ENCODE measurements at places on chromosomes 12 and 14.
A peak's percentile ranks its signal among the peaks of the same experiment; 100 is the strongest.

DNA sequence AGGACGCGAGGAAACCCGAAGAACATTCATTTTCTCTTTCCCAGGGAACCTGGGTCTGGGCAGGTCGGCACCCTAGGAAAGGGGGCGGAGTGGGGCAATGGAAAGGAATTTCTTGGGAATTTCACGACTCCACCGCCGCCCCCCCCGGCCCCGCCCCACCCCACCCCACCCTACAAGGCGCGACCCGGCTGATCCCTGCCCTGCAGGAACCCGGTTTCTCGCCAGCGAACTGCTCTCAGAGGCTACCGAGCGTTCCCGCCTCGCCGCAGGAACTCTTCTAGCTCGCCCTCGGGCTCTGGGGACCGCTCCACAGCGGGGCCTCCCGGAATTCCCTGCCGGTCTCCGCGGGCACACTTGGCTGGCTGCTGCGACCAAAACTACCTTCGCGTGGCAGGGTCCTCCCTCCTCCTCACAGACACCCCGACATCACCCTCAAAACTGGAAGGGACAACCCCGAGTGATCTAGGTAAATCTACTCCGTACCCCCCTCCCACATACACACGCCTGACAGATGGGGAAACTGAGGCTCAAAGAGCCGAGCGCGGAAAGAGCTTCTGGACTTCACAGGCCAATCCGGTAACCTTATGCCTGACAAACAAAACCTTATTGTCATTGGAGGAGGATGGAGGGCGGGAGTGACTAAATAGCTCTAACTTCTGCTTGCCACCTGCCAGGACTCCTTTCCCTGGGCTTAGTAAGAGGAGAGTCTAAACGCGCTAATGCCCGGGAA lies 785 bp upstream of the ACTN1 start:
- DNase-seq: no peak

- peak; percentile 53 for DNase-seq
These were observed 37.0 kb upstream of the NT5DC3 start for GRCh38 chr12:103877934-103878510.

- DNase-seq: no peak
These were observed 991.4 kb downstream of the NRXN3 start for GRCh38 chr14:79161571-79161970.

DNA sequence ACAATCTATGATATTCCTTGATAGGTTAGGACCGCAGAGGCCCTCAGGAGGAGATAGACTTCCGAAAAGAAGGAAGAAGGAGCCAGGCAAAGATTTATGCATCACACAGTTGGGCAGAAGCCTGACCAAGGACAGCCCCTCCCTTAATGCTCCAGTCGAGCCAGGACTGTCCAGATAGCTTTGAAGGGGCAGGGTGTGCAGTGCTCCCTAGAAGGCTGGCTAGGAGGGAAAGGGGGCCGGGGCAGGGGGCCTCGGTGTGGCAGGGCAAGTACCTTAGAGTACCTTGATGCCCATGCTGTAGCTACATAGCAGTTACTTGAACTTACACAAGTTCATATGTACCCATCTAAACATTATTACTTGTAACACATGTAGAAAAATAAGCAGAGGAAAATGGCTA lies 94.7 kb upstream of the NOS1 start:
- DNase-seq: no peak

GRCh38 chr12:57522887-57523705 lies 472 bp downstream of the MBD6 start:
- no peak for DNase-seq

- no peak for DNase-seq
These were observed 216.6 kb downstream of the PTPRO start for GRCh38 chr12:15538881-15539280.

GRCh38 chr12:4483885-4484823 lies 38.5 kb upstream of the FGF6 start:
- DNase-seq: no peak

GRCh38 chr14:92787554-92787953 lies 6.6 kb upstream of the GOLGA5 start:
- DNase-seq: no peak

GRCh38 chr14:45716572-45716971 lies 463.6 kb upstream of the MIS18BP1 start:
- DNase-seq: no peak

GRCh38 chr14:50523271-50524041 lies 8.9 kb downstream of the MAP4K5 start:
- no peak for DNase-seq

DNA sequence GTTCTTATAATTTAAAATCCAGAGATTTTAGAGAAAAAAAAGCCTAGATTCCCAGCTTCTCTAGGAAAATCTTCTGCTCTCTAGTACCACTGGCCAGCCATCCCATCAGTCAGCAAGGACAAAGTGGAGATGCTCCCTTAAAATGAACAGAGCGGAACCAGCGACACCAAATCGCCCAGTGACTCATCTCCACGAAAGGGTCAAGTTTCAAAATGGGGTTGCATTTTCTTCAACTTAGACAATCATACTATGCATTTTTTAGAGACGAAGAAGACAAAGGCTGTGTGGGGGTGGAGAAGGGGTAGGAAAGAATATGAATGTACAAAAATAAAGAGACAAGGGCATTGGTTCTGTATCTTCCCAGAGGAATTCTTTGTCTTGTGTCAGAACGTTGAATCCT lies 212.0 kb downstream of the SLC15A4 start:
- DNase-seq: no peak

GRCh38 chr12:101116911-101117310 lies 93.1 kb downstream of the SLC5A8 start:
- no peak for DNase-seq

GRCh38 chr14:104559028-104559803 lies 20.3 kb upstream of the C14orf180 start:
- no peak for DNase-seq

- peak; percentile 26 for DNase-seq
These were observed 40.5 kb upstream of the KCNA5 start for GRCh38 chr12:5003025-5003666.

- no peak for DNase-seq
These were observed 71.1 kb downstream of the PPP1R36 start for GRCh38 chr14:64620910-64621309.

DNA sequence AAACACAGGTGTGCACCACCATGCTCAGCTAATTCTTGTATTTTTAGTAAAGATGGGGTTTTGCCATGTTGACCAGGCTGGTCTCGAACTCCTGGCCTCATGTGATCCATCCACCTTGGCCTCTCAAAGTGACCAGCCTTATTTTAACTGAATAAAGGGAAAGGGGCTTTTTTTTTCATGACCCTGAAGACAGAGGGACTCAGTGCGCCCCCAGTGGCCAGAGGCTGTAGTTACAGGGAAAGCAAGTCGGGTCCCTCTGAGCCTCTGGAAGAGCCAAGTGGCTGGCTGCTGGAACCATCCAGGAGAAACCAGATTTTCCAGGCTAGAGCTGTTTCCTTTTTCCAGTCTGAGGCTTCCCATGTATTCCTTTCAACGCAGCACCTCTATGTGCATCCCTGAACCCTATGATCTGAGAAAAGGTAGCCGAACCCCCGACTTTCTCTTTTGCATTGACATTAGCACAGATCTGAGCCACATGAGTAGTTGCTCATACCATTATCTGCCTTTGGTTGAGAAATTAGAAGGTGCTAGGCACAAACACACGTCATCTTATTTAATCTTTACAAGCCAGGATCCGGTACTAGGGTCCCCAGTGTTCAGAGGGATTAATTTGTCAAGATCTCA lies 342.7 kb downstream of the CACNA1C start:
- no peak for DNase-seq

GRCh38 chr14:76911473-76911872 lies 85.3 kb downstream of the LRRC74A start:
- no peak for DNase-seq

DNA sequence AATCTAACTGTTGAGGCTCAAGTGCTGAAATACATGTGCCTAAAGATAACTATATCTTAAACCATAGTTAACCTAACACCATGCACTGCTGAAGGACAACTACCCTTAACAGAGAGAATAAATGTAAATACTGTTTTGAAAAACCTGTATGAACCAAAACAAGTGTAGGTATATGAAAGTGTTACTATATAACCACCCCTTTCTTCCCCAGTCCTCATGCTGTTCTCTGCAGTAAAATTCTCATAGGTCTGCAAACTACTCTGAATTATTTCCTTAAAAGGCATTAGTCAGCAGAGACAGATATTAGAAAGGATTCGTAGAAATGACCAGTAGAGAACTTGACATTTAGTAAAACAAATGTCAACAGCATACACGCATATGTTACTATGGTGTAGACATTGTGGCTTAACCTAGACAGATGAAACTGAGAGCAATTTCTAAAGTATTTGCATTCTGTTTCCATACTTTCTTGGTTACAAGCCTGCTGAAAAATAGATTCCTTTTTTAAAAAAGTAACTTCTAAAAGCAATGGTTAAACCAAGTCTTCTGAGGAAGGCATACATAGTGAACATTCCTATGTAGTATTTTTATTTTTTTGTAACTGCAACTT lies 13.9 kb downstream of the CSRP2 start:
- DNase-seq: no peak

DNA sequence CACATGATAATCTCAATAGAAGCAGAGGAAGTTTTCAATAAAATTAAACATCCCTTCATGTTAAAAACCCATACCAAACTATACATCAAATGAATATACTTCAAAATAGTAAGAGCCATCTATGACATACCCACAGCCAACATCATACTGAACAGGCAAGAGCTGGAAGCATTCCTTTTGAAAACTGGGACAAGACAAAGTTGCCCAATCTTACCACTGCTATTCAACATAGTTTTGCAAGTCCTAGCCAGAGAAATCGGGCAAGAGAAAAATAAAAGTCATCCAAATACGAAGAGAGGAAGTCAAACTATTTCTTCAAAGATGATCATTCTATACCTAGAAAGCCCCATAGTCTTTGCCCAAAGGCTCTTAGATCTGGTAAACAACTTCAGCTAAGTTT lies 454.7 kb upstream of the PRICKLE1 start:
- no peak for DNase-seq

- DNase-seq: no peak
These were observed 14.8 kb upstream of the DHRS2 start for GRCh38 chr14:23621204-23621931.

DNA sequence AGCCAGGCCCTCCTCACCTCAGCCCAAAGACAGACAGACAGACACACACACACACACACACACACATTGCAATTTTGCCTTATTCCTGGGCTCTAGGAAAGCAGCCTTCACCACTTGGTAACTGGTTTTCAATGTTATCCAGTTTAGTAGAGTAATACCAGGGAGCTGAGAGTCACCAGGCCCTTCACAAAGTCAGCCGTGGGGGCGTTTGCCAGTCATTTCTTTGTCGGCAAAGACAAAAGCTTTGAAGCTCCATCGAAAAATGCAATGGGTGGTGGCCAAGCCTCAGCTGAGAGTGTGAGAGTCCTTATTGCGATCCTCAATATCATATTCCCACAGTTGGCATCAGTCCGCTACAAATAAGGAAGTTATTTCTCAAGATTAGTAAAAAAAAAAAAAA lies 8.1 kb upstream of the KCNA5 start:
- no peak for DNase-seq

GRCh38 chr12:88529531-88530488 lies 50.5 kb downstream of the KITLG start:
- no peak for DNase-seq

DNA sequence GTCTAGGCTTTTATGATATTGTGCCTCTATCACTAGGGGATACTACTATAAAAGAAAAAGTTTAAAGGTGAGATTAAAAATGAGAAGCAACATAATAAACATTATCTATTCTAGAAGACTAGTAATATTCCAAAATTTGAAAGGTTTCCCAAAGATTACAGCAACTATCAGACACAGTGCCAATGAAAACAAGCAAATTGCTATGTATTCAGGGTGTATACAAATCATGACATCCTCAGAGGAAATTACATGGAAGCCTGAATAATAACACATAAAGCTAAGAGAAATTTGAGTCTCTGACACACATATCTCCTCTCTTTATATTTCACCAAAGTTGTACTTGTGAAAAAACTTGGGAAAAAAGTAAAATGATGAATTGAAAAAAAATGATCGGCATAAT lies 327.0 kb downstream of the SEC23A start:
- no peak for DNase-seq

GRCh38 chr12:15056218-15056617 lies 83.4 kb downstream of the PDE6H start:
- DNase-seq: no peak

GRCh38 chr14:90154110-90154509 lies 92.3 kb downstream of the KCNK13 start:
- no peak for DNase-seq

DNA sequence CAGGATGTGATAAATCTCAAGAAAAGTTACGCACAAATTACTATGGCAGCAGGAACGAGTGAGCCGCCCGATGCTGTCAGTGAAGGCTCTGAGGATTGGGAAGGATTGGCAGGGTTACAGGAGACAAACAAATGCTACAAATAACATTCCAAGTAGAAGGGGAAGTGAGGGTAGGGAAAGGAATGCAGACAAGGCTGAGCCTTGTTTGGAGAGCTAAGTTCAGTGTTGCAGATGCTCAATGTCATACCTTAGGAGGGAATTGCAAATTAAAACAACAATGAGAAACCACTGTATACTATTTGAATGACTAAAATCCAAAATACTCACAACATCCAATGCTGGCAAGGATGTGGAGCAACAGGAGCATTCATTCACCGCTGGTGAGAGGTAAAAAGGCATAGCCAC lies 1.3 kb downstream of the CLEC9A start:
- no peak for DNase-seq

DNA sequence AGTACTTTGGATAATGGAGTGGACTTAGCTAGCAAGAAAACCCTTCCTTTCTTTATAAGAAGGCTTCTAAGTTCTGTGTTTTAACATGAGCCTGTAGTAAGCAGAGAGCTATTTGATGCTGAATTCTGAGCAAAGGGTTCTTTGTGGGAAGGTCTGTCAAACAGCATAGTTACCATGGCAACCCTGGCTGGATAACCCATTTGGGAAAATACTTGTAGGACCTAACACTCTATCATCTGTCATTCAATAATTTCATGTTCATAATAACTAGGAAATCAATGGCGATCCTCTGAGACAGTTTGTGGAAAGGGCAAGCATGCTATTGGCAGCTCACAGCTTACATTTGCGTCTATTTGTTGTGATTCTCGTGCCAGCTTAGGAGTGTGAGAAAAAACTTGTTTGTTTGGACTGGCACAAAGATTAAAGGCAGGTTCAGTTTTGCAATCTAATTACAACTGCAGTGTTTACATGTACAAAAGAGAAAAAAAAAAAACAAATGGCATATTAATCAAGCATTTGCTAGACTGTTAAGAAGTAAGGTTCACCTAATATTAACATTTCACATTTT lies 219.2 kb downstream of the PDZRN4 start:
- DNase-seq: no peak

GRCh38 chr12:131986910-131987309 lies 37.2 kb downstream of the EP400 start:
- DNase-seq: no peak

DNA sequence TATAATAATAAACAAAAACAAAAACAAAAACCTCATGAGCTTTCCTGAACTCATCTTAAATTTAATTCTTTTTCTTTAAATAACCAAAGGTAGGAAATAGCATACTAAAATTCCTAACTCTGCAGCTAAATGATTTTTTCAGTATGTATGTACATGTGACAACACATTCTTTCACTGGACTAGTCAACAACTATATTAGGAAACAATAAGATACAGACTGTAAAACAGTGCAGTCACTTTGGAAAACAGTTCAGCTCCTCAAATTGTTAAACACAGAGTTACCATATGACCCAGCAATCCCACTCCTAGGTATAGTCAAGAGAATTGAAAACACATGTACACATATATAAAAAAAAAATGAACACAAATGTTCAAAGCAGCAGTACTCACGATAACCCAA lies 64.7 kb downstream of the SPPL3 start:
- no peak for DNase-seq

Data from activated T-helper 1 cell treated with anti-CD3 and anti-CD28 coated beads, Interleukin-12 subunit alpha, Interleukin-12 subunit beta, Interleukin-2, Interleukin-4 antibody, amounts not matched to agents 30 ng/mL and 10 ng/mL and 1 ng/mL, durations not matched to agents 14 hours and 24 hours and 36 hours (primary cell).